ENCODE measurements at places on chromosomes 3 and 15.

DNA sequence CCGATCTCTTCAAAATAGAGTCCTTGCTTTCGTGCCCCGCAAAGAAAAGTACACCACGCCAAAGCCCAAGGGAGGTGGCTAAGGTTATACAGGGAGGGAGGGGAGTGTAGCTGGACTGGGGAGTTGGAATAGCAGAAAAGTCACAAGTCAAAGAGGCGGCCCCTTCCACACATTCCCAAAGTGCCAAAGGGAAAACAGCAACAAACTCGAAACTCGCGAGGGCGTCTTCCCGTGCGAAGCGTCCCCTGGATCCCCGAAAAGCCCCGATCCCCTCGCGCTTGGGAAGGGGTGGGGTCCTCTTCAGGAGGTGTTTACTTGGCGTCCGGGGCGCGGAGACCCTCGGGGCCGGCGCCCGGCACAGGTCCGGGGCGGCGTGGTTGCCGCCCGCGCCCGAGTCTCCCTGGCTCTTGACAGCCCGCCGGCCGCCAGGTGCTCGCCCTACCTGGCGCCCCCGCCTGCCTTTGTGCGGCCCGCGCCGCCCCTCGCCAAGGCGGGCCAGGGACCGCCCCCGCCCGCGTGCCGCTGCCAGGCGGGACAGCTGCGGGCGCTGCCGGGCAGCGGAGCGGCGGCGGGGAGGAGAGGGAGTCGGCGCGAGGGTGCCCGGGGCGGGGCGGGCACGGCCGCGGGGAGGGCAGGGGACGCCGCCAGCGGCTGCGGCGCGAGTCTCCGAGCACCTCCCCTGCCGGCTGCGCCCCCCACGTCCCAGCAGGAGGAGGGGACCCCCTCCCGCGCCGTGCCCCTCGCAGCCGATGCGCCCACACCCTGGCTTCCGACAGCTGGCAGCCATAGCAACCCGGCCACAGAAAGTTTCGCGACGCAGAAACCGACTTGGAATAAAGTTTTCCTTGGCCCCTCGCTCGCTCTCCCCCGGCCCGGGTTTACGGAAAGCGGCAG lies 966 bp downstream of the MYO1E start:
- no peak for DNase-seq

DNA sequence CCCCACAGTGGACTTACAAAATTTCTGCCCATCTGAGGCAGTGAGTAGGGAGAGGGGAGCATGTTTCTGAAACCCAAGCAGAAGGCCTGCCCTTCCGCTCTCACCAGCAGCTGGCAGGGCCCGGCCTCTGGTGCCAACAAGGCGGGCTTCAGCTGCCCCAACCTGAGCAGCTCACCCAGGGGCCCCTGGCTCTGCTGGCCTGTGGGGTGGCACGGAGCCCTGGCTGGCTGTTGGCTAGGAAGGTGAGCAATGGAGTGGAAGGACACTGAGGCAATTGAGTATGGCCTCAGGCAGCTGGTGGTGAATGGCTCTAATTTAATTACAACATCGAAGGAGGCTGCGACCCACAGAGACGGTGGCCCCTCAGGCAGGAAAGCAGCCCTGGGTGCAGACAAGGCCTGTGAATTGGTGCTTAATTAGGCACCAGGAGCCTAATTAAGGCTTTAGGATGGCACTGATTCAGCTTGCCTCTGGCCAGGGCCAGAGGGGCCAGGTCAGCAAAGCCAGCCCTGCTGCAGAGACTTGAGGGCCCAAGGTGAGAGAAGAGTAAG lies 60.9 kb downstream of the ST8SIA2 start:
- DNase-seq, result no peak

DNA sequence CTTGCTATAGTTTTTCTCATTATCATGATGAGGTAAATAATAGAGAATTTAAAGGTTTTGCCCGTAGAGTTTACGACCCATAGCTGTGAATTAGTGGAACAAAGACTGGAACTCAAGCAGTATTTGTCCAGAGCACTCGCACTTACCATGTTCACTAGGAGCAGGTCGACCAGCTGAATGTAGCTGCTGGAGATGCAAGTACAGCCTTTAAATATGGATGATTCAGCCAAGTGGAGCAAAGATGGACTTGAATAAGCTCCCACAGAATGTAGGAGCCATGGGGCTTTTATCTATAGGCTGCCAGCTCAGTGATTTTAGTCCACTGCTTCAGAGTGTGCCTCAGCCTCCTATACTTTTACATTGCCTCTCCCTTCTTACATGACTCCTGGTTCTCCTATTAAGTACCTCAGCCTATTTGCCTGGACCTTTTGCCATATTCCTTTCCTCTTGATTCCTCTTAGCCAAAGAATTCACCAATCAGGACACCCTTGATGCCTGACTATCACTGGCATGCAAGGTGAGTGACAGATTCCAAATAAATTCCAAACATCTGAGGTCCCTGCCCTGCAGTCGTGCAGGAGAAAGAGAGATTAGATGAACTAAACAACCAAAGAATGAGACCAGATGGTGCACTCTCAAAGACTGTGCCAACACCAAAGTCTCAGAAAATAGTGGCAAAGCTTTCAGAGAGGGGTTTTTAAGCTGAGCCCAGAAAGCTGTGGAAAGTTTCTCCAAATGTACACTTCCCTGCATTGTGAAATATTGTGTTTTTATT lies 3.9 kb downstream of the MKRN3 start:
- no peak for DNase-seq

DNA sequence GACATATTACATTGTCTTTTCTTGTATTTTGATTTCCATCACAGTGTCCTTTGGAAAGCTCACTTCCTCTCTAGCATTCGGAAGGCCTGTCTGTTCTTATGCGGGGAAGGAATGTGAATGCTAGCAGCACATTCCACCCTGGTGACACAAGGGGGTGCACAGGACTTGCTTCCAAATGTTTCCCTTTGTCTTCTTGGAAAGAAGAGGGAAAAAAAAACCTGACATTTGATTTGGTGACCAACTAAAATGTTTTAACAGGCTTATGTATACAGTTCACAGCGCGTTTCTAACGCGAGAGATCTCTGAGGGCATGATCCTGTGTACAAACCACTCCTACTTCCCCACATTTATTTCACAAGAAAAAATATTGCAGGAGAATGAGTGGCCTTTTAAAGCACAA lies 107.6 kb upstream of the FXR1 start:
- DNase-seq, result no peak

- no peak for DNase-seq
Measured at GRCh38 chr3:189772584-189772983, 141.4 kb downstream of the TP63 start.

DNA sequence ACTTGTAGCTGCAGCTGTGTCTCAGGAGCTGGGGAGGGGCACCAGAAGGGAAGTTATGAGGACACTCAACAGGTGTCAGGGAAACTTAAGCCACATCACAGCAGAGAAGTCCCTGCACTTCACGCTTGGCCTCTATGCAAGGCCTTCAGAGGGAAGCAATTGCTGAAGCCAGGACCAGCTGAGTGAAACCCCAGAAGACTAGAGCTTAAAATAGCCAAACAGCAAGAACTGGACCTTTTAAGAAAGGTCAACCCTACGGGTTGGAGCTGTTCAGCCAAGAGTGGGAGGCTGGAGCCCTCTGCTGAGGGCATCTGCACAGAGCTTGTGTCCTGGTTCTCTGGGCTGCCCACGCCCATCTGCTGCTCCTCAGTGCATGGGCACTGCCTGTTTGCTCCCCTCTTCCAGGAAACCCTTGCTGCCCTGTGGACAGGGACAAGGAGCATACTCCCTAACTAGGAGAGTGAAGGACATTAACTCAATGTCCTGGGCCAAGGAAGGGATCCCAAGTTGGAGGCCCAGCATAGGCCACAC lies 3.9 kb upstream of the GRAMD2A start:
- DNase-seq, result no peak

GRCh38 chr15:66760097-66760967 lies 58.3 kb downstream of the SMAD6 start:
- DNase-seq, result no peak

- no peak for DNase-seq
Measured at GRCh38 chr3:112437146-112438022, 61.9 kb downstream of the BTLA start.

DNA sequence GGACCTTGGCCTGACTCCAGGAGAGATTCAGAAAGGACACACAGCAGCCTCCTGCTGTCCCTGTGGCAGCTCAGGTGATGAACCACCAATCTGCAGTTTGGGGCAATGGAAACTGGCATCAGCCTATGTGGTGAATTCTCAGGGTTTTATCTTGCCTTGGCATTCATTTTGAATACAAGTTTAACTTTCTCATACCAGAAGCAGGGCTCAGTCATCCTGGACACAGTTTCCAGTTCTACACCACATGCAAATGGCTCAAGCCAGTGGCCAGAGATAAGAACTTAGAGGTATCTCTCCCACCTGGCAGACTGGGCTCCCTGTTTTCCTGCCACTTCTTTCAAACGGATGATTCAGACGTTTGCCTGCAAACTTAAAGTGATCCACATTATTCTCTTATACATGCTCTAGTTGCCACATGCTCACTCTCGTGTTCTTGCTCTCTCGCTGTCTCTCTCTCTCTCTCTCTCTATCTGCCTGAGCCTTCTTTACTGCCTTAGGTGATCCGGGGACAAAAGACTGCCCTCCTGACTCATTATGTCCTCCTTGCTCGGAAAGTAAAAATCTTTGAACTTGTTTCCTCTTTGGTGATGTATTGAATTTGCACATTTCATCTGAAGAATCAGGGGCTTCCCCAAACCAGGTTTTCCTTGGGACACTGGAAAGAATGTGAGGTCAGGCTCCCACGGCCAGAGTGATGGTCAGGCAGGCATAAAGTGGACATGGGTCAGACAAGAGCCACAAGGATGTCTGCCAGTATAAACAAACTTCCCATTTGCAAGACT lies 99.6 kb upstream of the STT3B start:
- DNase-seq, result no peak

GRCh38 chr15:36313021-36313420 lies 266.4 kb upstream of the CDIN1 start:
- DNase-seq, result no peak

DNA sequence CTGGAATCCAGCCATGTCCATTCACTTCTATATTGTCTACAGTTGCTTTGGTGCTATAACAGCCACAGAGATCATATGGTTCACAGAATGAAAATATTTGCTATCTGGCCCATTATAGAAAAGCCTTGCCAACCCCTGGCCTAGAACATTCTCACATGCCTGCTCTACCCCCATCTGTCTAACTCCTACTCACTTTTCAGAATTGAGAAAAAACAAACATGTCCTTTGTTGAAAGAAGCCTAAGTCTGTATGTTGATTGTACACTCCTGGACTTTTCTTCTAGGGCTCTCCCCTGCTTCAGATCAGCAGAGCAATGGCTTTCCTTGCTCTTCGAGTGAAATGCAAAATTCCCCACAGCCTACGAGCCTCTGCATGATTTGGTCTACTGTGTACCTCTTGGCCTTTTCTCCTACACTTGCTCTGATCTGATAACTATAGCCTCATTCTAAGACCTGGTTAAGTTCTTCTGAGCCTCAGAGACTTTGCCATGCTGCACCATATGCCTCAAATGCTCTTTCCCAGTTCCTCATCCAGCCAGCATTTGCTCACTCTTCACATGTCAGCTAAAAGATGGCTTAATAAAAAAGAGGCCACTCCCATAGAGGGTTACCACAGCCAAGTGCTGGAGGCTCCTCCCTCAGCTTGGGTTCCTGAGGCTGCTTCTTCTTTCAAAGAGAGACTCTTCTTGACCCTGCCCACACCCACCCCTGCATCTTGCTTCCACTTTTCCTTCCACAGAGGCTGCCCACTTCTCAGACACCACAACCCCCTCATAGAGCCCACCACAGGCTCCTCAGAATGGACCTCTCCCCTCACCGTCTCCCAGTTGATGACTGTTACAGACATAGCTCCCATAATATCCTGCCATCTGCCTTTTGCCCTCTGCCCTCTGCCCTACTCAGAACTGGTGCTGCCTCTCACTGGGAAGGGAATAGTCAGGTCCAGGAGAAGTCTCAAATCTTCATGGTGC lies 22.9 kb upstream of the DCLK3 start:
- DNase-seq, result no peak

- no peak for DNase-seq
Measured at GRCh38 chr3:5442106-5442785, 254.7 kb downstream of the EDEM1 start.

GRCh38 chr3:195109098-195109657 lies 161.8 kb downstream of the XXYLT1 start:
- DNase-seq, result no peak

DNA sequence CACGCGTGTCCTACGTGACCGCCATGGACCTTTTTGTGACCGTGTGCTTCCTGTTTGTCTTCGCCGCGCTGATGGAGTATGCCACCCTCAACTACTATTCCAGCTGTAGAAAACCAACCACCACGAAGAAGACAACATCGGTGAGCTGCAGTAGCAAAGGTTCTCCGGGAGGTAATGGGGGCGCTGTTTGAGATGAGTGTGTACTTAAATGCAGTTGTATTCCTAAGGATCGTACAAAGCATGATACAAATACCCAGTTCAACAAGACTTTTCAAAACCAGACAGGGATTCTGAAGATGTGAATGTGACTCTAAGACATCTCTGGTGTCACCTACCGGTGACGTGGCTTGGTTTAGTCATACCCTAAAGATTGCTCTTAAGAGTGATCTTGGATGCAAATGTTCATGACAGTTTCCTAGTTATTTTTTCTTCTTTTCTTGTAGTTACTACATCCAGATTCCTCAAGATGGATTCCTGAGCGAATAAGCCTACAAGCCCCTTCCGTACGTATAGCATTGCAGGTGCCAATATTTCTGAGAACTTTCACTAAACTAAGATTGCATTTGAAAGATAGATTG lies 556.6 kb downstream of the GABRG3 start:
- no peak for DNase-seq

DNA sequence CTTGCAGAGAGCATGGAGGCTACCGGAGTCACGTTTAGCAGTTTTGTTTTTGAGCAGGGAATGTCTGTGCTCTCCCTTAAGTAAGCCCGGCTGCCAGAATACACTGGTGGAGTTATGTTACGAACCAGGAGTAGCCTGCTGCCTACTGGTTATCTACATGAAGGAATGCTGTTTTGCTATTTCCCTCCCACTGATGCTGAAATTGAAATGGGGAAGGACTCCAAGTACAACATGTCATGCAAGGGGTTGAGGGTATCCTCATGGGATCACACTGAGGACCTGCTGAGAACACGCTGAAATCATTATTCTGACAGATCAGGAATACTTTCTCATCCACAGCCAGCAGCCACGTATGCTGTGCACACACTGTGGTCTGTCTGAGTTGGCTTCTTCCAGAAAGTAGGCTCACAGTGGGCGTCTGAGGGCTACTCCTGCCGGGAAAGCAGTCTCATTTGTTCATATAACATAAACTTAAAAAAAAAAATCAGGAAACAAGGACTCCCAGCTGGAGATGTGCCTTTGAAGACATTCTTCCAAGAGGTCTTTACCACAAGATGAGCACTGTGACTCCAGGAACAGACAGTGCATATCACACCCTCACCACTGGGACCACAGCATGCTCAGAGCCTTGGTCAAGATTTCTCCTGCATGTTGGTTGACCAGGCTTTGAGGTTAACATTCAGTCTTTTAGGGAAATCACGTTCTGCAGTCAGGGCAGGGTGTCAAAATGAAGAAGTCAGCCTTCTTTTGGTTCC lies 300.4 kb upstream of the RASGRP1 start:
- DNase-seq, result no peak

- DNase-seq, result peak; percentile 72
Measured at GRCh38 chr15:56243163-56244037, at the start of gene RFX7. RFX7 (minus strand) TSS chr15:56243879; CDS start chr15:56243285, 594 bp downstream.

GRCh38 chr3:63662500-63662899 lies 10.0 kb downstream of the SNTN start:
- DNase-seq, result no peak

All from activated T-helper 9 cell treated with anti-CD3 and anti-CD28 coated beads, Interleukin-2, amount 50 U/mL, for 16 hours (primary cell).